ENCODE measurements at places on chromosomes 12 and 14.

GRCh38 chr12:89863493-89863938, 154.9 kb upstream of the ATP2B1 start:
- no peak for DNase-seq

- DNase-seq: no peak
Observed at GRCh38 chr12:9615420-9616136, 7.9 kb upstream of the KLRB1 start.

DNA sequence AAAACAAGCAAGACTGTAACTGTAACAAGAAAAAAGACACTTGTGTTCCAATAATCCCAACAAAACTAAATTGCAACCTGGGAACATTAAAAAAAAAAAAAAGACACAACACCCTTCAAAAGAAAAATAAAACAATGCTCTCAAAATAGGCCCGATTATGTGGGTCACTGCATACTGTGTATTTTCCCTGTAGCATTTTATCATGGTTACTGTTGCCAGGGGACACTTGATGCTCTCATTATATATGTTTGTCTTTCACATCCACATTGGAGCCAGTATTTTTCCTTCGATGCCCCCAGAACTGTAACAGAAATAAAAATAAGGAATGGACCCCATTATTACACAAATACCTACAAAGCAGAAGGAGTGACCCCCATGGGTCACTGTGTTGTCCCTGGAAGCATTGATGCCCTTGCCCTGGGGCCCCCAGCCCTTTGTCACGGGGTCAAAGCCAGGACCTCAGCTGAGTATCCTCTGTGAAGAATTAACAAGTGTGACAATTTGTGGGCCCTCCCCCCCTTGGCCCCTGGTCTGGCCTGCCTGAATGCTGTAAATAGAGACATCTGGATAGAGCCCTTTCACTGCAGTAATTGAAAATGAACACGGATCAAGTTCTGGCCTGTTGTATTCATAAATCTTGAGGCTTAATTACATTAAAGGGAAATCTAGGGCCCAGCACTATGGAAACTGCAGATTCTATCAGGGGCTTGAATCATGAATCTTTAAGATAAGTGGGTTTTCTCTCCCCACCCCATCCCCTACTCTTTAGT, 72.8 kb downstream of the C12orf42 start:
- no peak for DNase-seq

GRCh38 chr14:52119030-52119429, 50.2 kb upstream of the NID2 start:
- no peak for DNase-seq

- no peak for DNase-seq
Observed at GRCh38 chr14:102784892-102785594, 7.8 kb downstream of the TRAF3 start.

DNA sequence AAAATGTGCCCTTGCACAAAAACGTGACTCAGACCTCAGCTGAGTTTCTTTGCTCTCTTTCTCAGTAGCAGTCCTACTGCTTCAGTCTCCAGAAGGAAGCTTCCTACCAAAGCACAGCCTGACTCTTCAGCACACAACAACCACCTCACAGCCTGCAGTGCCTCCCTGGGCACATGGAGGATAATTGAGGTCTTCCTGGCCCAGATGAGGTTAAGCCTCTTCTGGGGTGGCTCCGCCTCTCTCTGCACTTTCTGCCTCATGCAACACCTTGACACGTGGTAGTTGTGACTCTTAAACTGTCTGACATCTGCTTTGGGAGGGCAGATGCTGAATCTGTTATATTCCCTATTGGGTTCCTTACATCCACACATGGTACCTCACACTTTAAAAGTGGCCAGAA, 33.8 kb downstream of the GIT2 start:
- no peak for DNase-seq

DNA sequence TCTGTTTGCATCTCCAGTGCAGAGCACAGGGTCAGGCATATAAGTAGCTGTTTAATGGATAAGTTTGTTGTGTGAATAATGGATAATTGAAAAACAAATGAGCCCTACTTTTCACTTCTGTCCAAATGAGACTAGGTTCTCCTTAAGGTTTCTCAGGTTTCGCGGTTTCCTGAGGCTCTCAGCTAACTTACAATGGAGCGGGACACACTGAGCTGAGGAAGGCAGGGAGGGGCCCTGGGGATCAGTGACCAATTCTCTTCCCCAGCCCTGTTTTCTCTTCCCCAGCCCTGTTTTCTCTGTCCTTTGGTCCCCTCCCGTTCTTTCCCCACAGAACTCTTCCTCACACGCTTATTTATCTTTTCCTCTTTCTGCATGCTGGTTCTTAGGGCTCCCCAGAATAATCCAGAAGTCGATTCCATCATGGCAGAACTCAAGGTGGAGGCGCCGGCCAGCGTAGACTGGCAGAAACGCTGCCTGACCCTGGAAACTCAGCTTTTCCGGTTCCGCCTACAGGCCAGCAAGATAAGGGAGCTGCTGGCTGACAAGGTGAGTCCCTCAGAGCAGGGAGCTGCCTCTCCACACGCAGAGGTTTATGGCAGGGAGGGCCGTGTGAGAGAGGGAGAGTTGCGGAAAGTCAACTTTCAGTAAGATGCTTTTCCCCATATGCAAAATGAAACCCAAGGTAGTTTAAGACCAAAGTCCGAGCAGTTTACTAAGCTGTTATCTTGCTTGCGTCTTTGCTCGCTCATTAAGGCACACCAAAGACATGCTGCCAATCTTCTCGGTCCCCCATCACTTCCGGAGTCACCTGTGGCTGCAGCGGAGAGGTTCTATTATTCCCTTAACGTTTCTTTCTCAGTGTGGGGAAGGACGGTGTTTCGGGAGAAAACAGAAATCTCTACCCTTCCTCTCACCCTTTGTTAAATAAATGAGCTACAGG, 8.6 kb downstream of the PLEKHH1 start:
- DNase-seq: no peak

GRCh38 chr14:70237710-70238109, 49.0 kb upstream of the SLC8A3 start:
- no peak for DNase-seq

DNA sequence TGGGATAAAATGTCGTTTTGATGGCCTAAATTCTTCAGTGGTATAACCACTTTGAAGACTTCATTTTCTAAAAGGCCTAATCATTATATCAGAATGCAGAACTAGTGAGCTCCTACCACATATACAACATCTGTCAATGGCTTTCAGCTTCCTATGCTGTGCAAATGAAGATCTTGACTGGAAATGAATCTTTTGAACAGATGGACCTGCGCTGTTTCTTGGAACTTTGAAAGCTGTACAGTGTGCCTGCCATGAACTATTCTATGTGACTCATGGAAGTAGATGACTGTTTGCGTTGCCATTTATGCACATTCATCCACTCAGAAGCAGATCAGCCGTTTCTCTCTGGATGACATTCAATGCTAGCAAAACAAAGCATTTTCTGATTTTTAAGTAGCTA, 542.2 kb upstream of the USP15 start:
- no peak for DNase-seq

DNA sequence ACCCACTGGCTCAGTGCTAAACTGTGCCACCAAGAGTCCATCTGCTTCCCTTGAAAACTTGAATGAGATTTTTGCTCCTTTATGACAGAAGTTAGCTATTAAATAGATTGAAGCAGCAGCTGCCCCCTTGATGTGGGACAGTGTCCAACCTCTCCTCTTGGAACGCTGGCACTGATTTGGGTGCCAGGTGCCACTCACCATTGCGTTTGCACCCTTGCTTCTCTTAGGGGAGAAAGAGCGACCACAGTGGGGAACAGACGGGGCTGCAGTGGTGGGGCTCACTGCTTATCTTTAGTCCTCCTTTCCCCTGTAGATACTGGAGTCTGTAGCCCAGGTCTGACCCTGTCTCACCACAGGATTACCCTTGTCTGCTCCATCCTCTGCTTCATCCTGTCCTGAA, 9.4 kb downstream of the EP400 start:
- no peak for DNase-seq

GRCh38 chr14:92437729-92438285, 75.8 kb upstream of the RIN3 start:
- DNase-seq: no peak

DNA sequence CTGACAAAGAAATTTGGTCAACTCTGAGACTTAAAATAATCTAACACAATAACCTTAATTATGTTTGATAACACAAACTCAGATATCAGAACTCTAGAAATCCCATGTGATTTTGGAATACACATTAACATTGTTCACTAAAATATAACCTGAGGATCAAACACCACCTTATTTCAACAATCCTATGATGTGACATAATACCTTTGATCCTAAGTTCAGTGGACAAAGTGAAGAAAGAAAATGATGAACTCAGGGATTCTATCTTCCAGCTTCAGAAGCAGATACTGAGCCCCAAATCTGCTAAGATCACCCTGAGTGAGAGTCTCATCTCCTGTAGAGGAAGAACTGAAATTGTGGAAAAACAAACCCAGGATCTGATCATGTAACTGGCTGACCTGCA, 35.7 kb upstream of the APOF start:
- DNase-seq: no peak

DNA sequence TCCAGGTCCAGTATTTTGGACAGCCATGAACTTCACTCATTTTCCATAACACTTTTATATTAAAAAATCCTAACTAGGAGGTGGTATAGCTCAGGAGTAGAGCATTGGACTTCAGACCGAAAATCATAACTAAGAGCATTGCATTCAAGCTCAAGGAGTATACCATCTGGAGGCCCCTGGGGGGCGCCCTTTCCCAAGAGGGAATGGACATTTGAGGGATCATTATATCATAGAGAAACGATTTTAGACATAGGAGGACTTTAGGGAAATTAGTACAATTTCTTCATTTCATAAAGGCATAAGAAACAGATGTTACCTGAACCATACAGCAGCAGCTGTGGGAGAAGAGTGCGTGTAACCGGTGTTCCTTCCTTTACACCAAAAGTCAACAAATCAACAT, 5.2 kb upstream of the ATG14 start:
- peak; percentile 2 for DNase-seq

DNA sequence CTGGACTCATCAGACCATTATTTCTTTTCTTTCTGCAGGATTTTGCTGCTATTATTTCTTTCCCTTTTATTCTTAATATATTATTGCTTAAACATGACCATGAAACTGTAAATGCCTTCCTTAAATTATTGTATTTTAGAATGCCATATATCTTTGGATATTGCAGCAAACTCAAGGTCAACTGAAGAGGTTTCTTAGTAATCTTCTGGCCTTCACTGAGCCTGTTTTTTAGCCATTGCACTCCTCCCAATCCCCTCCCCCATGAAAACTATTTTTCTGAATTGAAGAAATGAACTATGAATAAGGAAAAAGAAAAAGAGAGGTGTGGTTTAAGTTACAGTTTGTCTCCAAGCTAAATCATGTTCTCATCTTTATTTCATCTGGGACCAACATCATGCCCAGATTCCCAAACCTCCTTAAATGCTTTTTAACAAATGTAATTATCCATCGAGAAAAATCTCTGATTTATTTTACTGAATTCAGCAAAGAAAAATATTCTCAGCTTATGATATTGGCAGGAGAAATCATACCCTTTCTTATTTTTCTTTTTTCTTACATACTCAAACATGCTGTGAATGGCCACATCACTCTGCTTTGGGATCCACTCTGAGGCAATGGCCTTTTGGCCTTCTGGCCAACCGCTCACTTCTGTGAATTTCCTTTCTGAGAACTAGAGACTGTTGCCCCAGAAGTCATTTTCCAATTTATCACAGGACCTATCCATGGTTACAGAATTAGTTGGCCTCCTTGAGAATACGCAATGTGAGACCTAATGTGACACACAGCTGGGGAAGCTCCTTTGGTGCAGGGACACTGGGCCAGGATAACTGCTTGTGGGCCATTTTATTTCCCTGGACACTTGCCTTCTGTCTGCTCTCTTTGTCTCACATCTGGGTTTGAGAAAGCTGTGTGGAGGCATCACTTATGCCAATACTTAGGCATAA, 50.9 kb downstream of the IGF1 start:
- no peak for DNase-seq

GRCh38 chr12:51788876-51789275, 59.6 kb downstream of the FIGNL2 start:
- DNase-seq: peak; percentile 83

DNA sequence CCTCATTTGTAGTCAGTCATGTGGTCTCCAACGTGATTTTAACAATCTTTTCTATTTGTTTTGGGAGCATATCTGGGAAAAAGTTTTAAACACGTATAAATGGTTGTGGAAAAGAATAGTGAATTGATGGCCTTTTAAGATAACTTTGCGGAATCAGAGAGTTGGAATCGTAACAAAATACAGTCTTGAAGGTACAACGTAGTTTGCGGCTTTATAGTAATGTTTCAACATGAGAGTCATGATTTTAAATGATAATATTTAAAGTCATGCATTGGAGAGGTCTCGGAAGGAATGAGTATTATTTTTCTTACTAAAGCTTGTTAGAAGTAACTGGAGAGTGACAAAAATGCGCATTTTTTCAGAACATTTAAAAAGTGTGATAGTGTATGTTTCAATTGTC, 1.6 kb downstream of the AEBP2 start:
- DNase-seq: peak; percentile 17

- no peak for DNase-seq
Observed at GRCh38 chr14:37138898-37139297, 33.5 kb downstream of the SLC25A21 start.

GRCh38 chr14:68979021-68979721, at the start of gene ACTN1:
Gene ACTN1 (minus strand): TSS chr14:68979302. CDS start chr14:68979056, 246 bp downstream.
- peak; percentile 99 for DNase-seq

DNA sequence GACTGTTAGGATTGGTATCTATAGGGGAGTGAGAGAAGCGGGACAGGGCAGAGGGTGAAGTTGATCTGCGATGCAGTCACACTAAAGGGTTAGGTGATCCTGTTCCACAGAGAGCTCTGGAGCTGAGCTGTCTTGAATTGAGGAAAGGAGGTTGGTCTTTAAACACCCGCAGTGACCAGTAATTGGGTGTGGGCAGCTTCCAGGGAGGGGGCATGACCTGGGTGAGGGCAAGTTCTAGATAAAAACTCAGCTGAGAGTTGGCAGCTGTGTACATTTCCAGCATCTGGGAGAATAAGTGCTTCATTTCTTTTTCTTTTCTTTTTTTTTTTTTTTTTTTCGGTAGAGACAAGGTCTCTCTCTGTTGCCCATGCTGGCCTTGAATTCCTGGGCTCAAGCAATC, 35.1 kb downstream of the RDH12 start:
- no peak for DNase-seq

DNA sequence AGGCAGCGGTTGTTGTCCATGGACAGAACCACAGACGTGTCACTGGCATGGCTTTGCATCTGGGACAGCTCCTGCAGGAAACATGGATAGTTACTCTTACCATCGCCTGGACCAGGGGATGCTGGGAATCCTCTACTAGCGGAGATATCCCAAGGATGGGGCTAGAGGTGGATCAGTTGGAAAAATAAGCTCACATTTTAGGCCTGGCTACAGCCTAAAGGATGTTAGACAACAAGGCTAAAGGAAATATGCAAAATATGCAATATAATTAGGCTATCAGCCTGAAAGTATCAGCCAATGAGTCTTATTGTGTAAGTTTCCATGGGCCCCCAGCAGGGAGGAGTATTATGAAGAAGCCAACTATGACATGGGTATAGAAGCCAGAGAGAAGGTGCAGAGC, 5.0 kb downstream of the KRT76 start:
- no peak for DNase-seq

GRCh38 chr12:79174626-79175025, 310.1 kb downstream of the SYT1 start:
- DNase-seq: peak; percentile 72

- no peak for DNase-seq
Observed at GRCh38 chr12:11969437-11970154, 101.1 kb upstream of the BCL2L14 start.

- DNase-seq: no peak
Observed at GRCh38 chr12:4091016-4091743, 182.4 kb upstream of the CCND2 start.

- DNase-seq: no peak
Observed at GRCh38 chr12:6457220-6457945, 5.5 kb downstream of the TAPBPL start.

GRCh38 chr12:46660276-46660675, 165.5 kb downstream of the SLC38A4 start:
- no peak for DNase-seq

All from astrocyte of the hippocampus (primary cell).